CD4-positive, alpha-beta T cell treated with Interleukin-15 for 4 hours (primary cell): ENCODE measurements at places on chromosomes 11 and 22.

DNA sequence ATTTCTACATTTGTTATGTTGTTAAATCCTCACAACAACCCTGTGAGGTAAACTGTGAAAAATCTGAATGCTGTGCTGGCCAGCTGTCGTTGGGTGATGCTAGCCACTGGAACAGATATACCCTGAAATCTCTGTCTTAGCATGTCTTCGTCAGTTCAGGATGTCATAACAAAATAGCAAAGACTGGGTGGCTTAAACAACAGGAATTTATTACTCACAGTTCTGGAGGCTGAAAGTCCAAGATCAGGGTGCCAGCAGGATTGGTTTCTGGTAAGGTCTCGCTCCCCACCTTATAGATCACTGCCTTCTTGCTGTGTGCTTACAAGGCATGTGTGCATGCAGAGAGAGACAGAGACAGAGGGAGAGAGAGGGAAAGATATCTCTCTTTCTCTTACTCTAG is 211.7 kb downstream of the C11orf91 start:
- no peak for DNase-seq

GRCh38 chr11:102184269-102184987 is 74.2 kb downstream of the YAP1 start:
- DNase-seq = no peak

DNA sequence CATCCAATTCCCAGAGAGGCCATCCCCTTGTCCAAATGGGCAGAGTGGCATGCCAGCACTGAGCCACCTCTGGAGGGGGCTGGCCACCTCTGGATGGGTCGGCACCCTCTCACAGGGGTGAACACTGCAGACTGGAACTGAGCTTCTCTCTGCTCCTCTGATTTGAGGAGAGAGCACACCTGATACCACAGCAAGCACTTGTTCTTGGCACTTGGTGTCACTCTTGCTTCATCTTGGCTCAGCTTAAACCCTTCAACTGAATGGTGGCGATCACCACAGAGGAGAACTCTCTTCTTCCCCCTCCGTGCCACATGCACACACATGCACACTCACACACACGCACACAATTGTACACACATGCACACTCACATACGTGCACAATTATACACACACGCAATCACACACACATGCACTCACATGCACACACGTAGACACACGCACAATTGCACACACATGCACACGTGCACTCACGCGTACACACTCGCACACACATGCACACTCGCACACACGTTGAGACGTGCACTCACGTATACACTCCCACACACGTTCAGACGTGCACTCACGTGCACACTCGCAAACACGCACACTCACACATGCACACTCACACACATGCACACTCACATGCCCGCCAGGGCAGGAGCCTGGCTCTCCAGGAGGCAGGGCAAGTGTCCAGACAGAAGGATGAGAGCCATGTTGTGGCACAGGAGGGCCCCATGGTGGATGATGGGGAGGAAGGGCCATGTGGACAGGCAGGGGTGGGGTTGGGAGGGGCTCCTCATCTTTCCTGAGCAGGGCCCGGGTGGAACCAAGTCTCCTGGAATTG is 23.4 kb downstream of the OVOL1 start:
- DNase-seq = no peak

GRCh38 chr22:23775779-23776375 is 3.2 kb downstream of the MMP11 start:
- no peak for DNase-seq

DNA sequence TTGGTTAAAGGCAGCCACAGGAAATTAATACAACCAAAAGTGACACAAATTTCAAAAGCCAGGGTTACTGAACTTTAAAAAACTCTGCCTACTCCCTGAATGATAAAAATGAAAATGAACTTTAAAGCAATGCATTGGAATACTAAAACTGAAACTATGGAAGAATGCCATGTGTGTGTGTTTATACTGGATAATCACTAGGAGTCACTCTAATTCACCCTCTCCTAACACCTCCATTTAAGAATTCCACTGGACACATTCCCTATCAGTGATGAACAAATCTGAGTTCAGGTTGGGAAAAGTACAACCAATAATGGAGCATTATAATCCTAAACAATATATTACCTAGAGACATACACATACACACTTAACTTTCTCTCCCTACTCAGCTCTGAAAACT is 27.5 kb upstream of the PLAAT3 start:
- no peak for DNase-seq

GRCh38 chr11:2798951-2799761 is 86.4 kb downstream of the CDKN1C start:
- no peak for DNase-seq

DNA sequence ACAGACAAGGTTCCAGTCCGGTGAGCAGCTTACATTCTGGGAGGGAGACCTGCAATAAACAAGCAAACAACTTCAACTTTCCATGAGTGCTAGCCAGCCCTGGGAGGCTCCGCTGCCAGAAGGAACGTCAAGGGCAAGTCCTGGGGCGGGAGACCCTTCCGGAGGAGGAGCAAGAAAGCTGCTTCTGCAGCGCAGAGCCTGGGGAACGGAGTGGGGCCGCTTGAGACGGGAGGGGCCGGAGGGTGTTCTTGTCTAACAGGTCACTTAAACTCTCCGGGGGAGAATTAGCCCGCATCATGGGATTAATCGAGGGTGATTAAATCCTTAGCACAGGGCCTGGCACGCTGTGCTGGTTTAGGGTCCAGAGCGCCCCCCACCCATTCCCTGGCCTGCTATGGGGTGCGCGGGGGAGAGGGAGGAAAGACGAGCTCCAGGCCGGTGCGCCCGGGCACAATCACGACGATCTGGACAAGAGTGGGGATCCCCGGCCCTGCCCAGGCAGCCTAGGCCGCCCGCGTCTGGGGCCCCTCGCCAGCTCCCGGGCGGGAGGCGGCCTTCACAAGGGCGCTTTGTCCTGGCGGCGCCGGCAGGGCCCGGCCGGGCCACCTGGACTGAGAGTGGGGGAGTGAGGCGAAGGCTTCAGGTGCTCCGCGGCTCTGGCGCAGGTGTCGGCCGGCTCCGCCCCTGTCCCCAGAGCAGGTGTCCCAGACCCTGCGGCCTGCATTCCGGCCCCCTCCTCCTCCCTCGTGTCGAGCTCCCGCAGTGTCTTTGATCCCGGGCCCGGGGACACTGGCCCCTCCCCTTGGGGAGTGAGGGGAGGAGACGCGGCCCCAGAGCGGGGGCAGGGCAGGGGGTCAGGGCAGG is 663 bp upstream of the LARGE2 start:
- no peak for DNase-seq

GRCh38 chr11:74871037-74871436 is 77.9 kb downstream of the XRRA1 start:
- no peak for DNase-seq

GRCh38 chr11:60345489-60345888 is 18.4 kb downstream of the MS4A6E start:
- no peak for DNase-seq

- no peak for DNase-seq
These were observed 33.9 kb downstream of the MARK2 start for GRCh38 chr11:63872800-63873197.

- no peak for DNase-seq
These were observed 143.0 kb downstream of the TMEM135 start for GRCh38 chr11:87180742-87181141.

DNA sequence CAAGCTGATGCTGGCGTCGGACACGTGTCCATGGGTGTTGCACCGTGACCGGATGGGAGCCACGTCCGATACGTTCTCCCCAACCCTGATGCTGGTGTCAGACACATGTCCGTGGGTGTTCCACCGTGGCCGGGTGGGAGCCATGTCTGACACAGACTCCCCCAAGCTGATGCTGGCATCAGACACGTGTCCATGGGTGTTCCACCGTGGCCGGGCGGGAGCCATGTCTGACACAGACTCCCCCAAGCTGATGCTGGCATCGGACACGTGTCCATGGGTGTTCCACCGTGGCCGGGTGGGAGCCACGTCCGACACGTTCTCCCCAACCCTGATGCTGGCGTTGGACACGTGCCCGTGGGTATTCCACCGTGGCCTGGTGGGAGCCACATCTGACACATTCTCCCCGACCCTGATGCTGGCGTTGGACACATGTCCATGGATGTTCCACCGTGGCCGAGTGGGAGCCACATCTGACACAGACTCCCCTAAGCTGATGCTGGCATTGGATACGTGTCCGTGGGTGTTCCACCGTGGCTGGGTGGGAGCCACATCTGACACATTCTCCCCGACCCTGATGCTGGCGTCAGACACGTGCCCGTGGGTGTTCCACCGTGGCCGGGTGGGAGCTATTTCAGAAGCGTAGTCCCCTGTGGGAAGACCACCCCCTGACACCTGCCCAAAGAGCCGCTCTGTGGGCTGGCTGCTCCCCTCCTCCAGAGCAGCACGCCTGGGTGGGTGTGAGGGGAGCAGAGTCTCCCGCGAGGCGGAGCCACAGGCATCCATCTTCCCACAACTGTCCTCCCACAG is 20.0 kb downstream of the SELENOO start:
- DNase-seq = no peak

- DNase-seq = no peak
These were observed 313.1 kb upstream of the PITPNB start for GRCh38 chr22:28232204-28232603.

GRCh38 chr11:111438168-111438567 is 59.1 kb upstream of the POU2AF1 start:
- DNase-seq = no peak
